ENCODE measurements at places on chromosomes 7 and 10.

DNA sequence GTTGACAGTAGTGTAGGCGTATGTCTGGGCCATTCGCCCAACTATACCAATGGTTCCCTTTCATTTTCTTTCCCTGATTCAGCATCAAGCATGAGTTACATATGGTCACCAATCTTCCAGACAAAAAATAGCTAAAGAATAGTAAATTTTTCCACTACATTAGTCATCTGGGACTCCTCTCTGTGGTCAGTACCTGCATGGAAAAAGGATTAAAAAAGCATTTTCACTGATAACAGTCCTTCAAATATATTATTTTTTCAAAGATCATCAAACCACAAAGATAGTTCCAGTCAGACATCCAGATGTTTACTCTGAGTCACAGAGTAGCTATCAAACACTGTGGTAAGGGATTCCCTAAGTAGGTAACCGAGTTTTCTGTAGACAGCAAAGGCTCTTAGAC is 302.6 kb upstream of the SEMA3D start:
- DNase-seq: no peak

DNA sequence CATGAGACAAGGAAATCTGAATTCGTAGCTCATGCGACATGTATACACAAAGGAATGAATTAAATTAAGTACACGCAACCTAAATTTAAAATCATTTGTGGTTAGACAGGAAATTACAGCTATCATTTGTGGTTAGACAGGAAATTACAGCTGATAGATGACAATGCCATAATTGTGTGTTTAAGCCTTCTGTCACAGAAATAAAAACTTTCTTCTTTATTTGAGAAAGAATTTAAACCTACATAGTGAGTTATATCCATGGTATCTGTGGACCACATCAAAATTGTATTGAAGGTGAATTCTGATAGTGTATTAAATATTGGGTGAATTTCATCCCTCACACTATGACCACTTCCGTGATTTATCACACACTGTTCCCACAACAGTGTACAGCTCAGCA is 362.9 kb downstream of the MAGI2 start:
- DNase-seq: no peak

GRCh38 chr10:104441329-104442000 is 87.8 kb downstream of the CFAP58 start:
- no peak for DNase-seq

DNA sequence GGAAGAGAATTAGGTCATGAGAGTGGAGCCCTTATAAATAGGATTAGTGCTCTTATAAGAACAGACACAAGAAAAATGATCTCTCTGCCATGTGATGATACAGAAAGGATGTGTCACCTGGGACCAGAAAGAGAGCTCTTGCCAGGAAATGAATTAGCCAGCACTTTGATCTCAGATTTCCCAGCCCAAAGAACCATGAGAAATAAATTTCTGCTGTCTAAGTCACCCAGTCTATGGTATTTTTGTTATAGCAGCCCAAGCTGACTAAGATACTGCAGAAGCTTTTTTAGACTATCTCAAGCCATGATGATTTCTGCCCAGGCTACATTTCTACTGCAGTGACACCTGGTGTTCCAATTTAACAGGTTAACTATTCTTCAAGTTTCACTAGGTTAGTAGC is 84.8 kb downstream of the RSU1 start:
- no peak for DNase-seq

DNA sequence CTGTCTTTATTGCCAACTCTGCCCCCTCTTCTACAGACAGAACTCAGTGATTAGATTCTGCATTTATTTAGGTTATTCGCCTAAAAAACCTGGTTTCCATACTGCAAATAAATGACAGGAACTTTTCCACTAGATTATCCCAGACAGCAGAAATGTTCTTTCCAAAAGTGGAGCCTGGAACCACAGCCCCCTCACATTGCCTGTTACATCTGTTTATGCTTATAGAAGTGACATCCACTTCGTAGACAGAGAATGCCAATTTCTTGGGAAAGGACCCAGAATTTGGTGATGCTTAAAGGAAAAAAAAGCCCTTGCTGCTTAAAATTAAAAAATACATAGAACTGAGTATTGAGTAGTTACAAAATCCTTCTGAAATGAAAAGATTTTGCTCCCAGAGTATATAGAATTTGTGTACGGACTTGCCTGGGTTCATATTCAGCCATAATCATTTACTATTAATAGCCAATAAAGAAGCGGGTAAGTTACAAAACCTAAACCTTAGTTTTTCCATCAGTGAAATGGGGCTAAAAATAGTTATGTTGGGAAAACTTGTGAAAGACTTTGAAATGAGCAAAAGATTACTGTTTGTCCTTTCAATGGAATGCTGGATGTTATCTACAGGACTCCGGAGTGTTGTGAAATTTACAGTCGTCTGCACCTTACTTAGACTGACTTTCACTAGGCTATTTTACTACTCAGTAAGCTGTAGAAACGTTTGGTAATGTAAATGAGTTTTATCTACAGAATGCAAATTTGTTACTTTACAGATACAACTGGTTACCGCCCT is 1.1 kb upstream of the PPP1R9A start:
- DNase-seq: no peak

GRCh38 chr7:38373155-38373554 is 99.7 kb upstream of the TARP start:
- no peak for DNase-seq

DNA sequence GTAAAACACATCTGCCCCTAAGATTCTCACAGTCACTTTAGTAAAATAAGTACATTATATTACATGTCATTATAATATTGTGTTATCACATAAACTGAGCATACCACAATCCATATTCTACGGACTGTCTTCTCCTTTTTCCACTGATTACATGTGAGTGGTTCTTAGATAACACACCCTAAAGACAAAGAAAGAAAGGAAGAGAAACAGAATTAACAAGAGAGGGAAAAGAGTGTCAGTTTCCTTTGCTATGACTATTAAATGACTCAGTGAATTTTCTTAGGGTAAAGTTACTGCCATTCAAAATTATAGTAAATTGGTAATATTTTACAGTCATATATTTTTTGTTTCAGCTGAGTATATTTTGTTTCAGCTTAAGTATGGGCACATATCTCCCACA is 268.3 kb downstream of the TWIST1 start:
- no peak for DNase-seq

GRCh38 chr7:108650467-108650866 is 80.8 kb downstream of the DNAJB9 start:
- no peak for DNase-seq
